ENCODE measurements at places on chromosomes 6 and 20. TPM values are rescaled to one million over a fixed set of nuclear protein-coding genes. Genes with fewer than 3 reads are reported as not detected.

Gene OR14J1
- total RNA-seq = 0.05 TPM

DNA sequence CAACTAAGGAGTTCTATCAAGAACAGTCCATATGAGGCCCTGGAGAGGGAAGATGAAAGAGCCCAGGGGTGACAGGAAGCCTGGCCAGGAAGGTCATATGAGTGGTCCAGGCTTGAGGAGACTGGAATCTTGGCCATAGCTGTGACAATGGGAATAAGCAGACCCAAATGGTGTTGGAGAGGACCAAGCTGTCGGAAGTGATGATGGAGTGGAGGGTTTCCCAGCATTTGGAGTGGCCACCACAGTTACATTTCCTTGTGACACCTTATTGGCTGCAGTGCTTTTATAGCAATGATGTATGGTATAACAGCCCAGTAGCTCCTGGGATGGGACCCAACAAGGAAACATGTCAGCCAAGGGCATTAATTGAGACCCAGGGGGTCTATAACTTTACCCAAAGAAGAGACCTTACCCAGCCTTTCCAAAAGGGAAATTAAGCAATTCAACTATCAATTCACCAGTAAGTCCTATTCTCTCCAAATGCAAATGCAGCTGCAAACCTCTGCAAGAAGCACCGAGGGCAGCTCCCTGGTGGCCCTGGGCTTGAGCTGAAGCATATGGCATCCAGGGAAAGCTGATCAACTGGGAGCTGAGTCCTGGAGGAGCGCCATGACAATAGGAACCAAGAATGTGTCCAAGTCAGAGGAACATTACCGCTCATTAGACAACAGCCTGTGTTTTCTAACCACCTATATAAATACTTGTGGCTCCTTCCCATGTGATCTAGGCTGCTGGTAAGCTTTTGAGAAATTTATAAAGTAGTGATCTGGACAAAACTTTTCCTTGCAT is 219.4 kb downstream of the SOD2 start:
- no peak for ATAC-seq

Gene CGA
- not detected for total RNA-seq

Gene GPSM3
- 1.0 TPM for total RNA-seq

Gene KIF25
- 0.73 TPM for total RNA-seq

- ATAC-seq = no peak
Observed at GRCh38 chr20:58313396-58313795, 3.9 kb downstream of the RAB22A start.

DNA sequence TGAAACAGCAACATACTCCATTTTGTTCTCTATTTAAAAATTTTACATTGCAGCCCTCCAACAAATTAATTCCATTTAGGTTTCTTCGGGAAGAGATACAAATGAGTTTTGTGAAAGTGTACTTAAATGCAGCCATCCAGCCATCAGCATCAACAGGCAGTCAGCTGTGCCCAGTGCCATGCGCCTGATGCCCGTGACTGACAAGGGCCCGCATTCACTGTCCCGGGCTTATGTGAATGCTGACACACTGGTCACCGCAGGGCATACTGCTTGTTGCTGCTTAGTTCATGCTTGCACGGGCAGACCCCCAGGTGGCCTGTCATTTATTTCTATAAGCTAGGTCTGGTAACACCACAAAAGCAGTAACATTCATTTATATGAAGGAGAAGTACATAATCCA is 224.9 kb upstream of the QKI start:
- ATAC-seq = no peak

Measured in motor neuron (in vitro differentiated cells).